Amniotic stem cell (primary cell): ENCODE measurements at places on chromosomes 2 and 18.

- DNase-seq = peak; percentile 67
Measured at GRCh38 chr18:7177116-7177744, 53.7 kb upstream of the LRRC30 start.

- no peak for DNase-seq
Measured at GRCh38 chr2:56583796-56584315, 400.1 kb downstream of the CCDC85A start.

DNA sequence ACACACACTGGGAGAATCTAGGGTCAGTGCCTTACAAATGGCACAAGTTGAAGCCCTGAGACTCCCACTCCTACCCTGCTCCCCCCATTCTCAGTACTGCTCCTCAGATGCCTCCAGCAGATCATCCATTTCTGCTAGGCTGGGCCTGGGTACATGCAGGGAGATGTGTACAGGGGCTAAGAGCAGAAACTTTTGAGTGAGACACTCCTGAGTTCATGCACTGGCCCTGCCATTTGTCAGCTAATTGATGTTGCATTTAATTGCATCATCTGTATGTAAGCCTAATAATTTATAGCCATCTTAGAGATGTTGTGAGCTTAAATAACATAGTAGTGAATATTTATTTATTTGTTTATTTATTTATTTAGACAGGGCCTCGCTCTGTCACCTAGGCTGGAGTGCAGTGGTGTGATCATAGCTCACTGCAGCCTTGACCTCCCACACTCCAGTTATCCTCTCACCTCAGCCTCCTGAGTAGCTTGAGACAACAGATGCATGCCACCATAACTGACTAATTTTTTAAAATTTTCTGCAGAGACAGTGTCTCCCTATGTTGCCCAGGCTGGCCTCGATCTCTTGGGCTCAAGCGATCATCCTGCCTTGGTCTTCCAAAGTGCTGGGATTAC lies 4.8 kb upstream of the CASP8 start:
- DNase-seq = no peak

GRCh38 chr2:144924827-144925226 lies 404.9 kb upstream of the ZEB2 start:
- no peak for DNase-seq

- peak; percentile 24 for DNase-seq
Measured at GRCh38 chr2:101120124-101120996, 30.8 kb downstream of the TBC1D8 start.

DNA sequence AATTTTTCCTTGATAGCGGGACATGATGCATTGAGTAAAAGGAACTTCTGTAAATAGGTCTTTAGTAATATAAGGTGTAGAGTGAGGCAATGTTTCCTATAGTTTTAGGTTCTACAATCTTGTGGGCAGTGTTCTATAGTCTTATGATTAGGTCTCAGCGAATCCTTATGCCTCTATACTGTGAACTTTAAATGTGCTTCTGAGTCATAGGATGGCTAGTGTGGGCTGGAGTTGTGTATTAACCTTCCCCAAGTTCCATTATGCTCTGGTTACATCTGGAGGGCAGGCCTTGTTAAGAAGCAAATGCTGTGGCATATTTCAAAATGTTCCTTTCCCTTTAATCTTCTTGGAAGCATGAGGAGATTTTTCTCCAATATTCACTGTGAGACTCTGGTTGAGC lies 73.5 kb downstream of the ROCK2 start:
- DNase-seq = no peak

DNA sequence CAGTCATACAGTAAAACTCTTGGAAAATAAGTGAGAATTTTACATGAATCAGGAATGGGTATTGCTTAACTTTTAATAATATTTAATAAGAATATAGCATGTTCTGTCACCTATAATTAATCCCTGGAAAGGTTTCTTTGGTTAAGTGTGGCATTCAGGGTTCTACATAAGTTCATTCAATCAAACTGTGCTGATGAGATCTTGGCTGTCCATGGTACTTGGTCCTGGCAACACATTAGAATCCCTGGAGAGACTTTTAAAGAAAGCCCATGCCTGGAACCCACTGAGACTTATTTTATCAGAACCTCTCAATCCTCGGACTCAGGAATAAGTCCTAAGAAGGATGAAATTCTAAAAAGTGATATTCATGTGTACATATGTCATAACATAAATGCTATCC lies 60.3 kb downstream of the CERKL start:
- no peak for DNase-seq

DNA sequence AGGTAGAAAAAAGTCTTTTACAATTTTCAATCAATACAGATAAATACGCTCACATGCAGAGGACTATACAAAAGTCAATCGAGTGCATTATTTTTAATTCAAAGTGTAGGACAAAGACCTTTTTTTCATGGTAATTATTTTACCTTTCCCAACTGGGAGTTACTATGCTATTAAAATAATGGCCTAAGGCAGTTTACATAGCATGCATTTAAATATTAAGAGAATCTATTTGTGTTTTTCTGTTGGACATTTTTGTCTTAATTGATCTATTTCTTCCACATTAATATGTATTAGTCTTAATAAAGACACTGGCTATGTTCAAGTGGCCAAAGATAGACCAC lies 130.2 kb upstream of the MAP3K20 start:
- no peak for DNase-seq

DNA sequence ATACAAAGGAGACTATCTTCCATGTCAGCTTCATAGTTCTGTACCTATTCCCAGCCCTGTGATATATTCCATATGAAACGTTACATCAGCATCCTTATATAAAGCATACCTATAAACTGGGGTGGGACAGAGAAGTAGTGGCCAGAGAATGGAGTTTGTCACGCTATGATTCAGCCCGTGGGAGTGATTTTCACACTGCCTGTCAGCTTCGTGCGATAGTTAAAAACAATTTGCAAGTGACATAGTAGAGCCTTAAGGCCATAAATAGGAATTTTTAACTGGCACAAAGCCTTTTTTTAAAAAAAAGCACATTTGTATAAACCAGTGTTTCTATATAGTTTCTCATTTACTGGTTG lies 30.2 kb downstream of the PKP4 start:
- no peak for DNase-seq

DNA sequence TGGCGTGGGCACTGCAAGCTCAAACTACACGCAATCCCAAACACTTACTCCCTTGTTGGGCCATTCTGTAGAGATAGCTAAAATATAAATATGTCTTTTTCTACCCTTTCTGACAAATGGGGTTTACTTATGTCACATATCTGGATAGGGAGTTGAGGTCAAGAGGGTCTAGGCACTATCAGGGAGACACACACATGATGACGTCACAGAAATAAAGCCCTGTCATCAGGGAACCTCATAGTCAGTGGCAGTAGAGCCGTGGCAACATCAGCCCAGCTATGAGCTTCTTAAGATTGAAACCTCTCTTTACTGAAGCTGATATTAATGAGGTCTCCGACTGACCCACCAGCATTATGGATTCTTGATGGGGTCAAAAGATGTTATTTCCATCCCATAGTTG lies 234.6 kb upstream of the CDH7 start:
- DNase-seq = no peak

DNA sequence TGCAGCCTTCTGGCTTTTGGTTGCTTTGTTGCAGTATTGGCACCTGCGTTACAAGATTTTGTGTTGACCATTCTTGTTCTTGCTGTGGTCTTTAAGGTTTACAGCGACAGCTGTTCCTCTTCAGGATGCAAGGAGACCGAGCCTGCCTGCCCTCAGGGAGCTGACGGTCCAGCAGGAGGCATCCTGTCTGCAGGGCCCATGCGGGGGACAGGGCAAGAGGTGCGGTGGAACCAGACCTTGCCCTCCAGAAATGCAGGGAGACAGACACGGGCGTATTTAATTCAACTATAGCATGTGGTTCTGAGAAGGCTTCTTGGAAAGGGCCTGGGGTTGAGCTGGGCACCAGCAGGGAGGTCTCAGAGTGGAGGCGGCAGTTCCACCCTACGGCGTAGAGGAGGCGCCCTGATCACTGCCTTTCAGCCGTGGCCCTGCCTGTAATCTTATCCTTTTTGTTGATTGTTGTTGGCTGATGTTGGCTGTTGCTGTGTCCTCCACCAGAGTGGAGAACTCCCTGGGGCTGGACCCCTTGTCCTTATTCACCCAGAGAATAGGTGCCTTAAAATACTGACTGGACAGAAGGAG lies 71.7 kb downstream of the HPCAL1 start:
- no peak for DNase-seq

DNA sequence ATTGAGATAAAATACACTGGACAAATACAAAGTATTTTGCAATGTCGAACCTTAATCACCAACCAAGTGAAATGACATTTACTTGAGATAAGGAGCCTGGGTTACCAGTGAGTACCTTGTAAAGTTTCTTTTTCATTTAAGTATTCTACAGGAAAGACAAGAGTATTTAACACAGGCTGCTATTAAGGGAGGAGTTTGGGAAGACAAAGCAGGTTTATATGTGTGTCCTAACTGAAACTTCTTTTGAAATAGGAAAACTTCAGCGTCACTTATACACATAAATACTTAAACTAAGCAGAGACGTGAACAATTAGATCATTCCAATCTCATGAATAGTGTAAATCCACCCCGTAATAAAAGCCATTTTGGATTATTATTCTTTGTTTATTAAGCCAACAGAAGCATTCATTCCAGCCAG lies 126.7 kb upstream of the CYP26B1 start:
- no peak for DNase-seq

GRCh38 chr2:158618891-158619490 lies 162.2 kb downstream of the PKP4 start:
- DNase-seq = no peak

- no peak for DNase-seq
Measured at GRCh38 chr2:235085476-235085875, 133.7 kb downstream of the SH3BP4 start.

DNA sequence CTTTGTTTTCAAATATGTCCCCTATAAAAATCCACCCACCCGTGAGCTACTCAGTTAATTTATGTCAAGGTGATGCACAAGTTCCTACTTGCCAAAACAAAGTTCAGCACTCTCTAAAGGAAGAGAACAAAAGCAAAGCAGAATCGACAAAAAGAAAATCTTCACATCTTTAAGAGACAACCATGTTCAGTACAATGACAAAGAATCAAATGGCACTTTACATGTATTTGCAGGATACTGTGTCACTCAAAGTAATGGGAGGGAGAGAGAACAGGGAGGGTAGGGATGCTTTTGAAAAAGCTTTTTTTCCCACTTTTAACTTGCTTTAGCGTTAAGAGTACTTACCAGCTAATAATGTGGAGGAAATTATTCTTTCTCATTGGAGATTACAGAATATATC lies 39.0 kb upstream of the FAM237A start:
- DNase-seq = no peak

DNA sequence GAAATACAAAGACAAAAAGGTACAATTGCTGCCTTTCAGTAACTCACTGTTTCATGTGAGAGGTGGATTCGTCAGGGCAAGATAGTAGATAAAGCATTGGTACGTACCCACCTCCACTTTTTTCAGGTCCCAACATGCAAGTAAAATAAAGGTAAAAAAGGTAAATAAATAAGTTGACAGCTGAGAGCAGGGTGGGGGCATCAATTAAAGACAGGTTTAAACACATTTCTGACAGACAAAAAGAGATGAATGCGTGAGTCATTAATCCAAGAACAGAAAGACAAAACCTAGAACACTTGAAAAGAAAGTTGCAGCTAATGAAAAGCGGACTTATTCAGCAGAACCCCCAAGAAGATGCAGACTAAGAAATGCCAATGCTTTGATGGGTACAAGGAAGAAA lies 979.6 kb upstream of the CDH2 start:
- DNase-seq = no peak
